ENCODE measurements at places on chromosomes 6 and 20.

GRCh38 chr20:49668181-49668877 lies 45.3 kb downstream of the B4GALT5 start:
- DNase-seq = no peak

- no peak for DNase-seq
Observed at GRCh38 chr20:21342656-21343345, 39.7 kb downstream of the XRN2 start.

- DNase-seq = no peak
Observed at GRCh38 chr20:44666066-44666465, 14.6 kb upstream of the ADA start.

- DNase-seq = no peak
Observed at GRCh38 chr6:75331151-75331550, 46.6 kb upstream of the TMEM30A start.

DNA sequence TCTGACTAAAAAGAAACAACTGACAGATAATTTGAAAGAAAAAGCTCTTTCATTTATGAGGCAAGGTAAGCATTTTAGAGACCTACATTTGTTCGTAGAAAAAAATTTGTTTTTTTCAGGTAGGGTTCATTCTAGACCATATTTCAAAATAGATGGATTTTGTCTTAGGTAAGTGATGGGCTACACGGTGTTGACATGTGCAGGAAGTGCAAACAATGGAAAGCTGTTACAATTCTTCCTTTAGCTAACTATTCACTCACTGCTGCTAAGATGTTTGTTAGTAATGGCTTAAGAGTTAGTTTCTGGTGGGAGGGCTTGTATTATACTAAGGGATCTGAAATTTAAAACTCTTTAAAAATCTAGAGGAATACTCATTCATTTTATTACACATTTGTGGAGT lies 96.7 kb downstream of the CD109 start:
- no peak for DNase-seq

GRCh38 chr6:104326173-104327001 lies 533.3 kb downstream of the HACE1 start:
- DNase-seq = no peak

- peak; percentile 69 for DNase-seq
Observed at GRCh38 chr20:53578492-53579222, 15.0 kb downstream of the ZNF217 start.

DNA sequence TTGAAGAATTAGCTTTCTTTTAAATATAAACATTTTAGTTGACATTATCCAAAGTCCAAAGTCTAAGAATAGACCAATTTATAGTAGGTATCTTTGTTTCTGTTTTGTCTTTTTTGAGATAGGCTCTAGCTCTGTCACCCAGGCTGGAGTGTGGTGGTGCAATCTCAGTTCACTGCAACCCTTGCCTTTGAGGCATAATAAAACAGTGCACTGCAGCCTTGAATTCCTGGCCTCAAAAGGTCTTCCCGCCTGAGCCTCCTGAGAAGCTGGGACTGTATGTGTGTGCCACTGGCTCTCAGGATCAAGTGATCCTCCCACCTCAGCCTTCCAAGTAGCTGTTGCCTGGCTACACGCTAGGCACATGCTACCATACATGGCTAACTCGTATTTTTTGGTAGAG lies 135.4 kb downstream of the REV3L start:
- DNase-seq = no peak

GRCh38 chr6:16200321-16200883 lies 38.0 kb upstream of the GMPR start:
- DNase-seq = no peak

DNA sequence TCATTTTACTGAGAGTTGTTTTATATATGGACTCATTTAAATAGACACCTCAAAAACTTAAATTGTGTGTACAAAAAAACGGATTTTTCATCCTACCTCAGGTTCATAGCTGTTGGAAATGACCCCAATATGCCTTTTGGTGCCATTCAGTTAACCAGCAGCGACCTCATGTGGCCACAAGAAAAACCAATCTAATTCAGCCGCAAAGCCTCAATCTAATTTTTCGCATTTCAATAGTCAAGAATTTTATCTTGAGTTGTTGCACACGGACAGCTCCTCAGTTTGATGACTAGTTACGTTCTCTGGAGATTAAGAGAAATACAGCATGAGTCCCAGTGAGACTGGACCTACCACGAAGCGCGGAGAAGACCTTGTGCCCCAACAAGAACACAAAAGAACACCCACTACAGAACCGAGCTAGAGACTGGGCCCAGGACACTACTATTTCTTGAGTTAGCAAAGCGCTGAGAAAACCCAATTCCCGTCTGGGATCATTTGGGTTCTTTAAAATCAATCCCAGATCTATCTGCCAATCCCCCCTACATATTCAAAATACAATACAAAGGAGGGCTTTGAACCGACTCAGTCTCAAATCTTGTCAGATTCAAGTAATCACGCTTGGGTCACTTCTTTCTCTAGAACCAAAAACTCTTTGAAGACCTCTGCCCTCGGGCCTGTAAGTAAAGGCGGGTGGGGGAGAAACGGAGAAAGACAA lies 1.1 kb downstream of the TCP11 start:
- DNase-seq = peak; percentile 52

GRCh38 chr6:123844011-123844410 lies 40.3 kb downstream of the NKAIN2 start:
- DNase-seq = no peak

GRCh38 chr6:29510746-29511300 lies 23.1 kb upstream of the MAS1L start:
- no peak for DNase-seq

DNA sequence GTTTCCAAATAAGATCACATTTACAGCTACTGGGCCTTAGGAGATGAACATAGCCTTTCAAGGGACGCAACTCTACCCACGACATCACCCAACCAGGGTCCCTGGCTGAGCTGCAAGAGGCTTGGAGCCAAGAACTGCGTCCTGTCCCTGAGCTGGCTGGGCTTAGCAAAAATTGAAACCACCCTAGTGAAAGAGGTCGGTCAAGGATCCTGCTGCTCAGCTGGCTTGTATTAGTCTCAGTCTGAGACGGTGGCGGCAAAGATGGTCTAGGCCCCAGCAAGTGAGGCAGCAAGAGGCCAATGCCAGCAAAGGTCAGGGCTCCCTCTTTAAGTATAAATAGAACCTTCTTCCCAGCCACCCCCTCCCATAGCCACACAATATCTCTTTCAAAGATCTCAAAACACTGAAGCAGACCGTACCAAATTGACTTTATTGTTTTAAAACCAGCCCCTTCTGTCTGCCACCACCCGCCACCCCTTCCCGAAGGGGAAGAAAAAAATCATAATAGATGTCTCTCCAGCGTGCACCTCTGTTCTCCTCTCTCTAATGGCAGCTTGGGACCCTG lies 140.5 kb downstream of the EYA2 start:
- no peak for DNase-seq

- DNase-seq = peak; percentile 11
Observed at GRCh38 chr6:125154761-125155135, 1.2 kb downstream of the TPD52L1 start.

DNA sequence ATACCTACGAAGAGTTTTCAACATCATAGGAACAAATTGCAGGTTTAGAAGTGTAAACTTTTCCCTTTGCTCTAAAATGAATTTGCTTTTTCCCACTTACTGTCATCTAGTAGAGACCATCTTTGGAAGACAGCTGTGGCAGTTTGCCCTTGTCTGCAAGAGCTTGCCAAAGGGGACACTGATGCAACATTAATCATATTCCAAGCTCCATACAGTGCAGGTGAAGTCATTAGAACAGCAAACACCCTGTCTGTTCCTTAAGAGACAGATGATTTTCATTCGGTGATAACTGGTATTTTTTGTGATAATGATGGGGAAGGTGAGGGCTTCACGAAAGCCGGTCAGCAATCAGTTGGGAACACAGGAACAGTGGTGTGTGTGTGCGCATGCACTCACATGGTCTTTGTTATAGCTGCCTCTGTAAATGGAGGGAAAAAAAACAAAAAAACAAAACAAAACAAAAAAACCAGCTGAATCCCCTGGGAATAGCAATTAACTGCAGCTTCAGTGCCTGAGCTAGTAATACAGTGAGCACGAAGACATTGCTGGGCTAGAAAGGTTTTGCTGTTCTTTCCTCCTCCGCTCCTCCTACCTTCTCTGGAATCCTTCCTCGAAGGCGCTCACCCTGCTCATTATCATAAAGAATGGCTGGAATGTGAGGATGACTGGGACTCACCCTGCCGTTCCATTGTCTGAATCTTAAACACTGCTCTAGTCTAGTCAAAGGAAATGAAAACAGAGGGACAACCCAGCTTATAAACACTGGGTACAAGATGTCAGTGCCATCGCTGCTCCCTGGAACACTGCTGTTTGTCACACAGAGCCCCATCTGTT lies 35.2 kb upstream of the KIF13A start:
- DNase-seq = no peak

GRCh38 chr6:25456249-25457040 lies 177.3 kb downstream of the CARMIL1 start:
- DNase-seq = no peak

- no peak for DNase-seq
Observed at GRCh38 chr6:44061375-44062104, 65.7 kb downstream of the MRPL14 start.

- DNase-seq = no peak
Observed at GRCh38 chr20:17878912-17879602, 89.5 kb downstream of the SNX5 start.

DNA sequence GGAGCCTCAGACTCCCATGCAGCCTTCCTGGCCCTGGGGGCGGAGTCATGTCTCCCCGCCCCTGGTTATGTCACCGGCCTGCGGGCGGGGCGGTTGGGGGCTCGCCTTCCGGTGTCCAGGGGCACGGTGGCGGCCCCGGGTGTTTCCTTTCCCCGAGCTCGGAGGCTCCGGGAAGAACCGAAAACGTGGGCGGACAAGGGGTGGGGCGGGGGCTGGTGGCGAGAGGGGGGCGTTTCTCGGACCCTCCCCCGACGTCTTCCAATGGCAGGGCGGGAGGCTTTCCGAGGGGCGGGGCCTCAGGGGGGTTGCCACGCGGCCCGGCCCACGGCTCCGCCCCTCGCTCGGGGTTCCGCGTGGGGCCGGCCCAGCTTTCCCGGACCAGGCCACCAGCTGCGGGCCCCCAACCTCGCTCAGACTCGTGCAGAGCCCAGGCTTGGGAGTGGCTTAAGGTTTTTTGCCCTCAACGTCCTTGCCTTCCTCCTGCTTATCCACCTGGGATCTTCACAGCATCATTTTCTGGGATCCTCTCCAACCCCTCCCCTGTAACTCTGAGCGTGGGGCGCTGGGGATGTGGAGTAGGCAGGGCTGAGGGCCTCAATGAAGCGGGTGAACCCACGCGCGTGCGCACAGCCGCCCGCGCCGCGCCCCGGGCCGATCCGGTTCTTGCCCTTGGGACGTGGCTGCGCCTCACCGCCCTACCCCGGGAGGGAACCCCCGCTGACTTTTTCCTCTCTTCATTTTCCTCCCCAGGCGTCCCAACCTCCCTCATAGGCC lies 2.1 kb upstream of the NRN1 start:
- peak; percentile 92 for DNase-seq

DNA sequence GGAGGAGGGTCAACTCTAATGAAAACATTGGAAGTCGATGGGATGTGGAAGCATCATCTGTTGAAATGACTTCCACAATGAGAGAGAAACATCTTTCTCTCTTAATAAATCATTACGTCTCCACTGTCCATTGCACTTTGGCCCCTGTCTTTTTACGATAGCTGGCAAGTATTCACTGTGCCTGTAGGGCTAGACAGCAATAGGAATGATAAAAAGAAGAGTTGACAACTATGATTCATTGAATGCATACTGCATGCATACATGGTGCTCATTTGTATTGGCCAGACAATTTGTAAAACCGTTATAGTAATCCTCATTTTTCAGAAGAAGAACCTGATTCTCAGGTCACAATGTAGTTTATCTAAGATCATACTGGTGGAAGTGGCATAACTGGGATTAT lies 220.3 kb downstream of the KCNQ5 start:
- no peak for DNase-seq

- no peak for DNase-seq
Observed at GRCh38 chr6:25576919-25577318, 75.1 kb upstream of the SCGN start.

- DNase-seq = no peak
Observed at GRCh38 chr20:31675828-31676608, 38.3 kb downstream of the COX4I2 start.

DNA sequence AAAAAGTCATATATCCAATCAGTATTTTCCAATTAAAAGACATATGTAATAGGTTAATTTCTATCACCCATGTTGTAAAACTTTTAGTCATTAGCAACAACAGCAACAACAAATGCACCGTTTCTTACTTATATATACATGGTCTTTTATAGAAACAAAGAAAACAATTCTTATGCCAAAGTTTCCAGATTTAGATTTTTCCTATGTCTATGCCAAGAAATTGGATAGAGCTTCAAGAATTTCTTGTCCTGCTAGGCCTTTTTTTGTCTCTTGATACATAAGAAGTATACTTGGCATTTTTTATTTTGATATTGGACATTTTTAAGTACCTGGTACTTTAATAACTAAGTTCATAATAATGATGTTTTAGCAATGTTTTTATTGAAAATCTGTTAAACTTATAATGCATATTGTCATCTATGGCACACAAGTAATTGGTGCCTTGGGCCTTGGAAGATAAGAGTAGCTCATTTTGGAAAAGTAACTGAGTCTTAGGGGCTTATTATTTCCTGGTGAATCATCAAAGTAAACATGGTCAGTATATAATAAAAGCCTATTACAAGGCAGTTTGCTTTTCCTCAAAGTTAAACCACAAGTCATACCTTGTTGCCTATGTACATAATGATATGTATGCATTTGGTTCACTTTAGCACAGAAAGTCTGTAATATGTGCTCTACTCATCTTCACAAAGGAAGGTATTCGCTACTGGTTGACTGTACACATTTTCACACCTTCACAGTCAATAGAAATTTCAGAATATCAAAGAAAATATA lies 10.1 kb upstream of the FRK start:
- no peak for DNase-seq

DNA sequence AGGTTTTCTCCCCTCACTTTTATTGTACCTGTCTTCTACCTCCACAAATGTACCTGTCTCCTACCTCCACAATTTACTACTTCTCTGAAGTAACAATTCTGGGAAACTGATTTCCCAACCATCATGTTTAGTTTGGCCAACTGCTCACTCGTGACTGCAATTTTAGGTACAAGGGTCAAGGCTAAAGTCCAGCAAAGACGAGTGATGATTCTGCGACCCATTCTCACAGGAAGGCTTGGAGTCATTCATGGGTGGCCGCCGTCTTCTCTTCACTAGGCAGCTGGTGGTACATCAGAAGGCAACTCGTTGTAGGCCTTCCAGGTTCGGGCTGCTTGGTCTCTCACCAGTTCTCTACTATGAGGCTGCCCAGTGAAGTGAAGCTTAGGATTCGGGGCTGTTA lies 483.8 kb upstream of the JARID2 start:
- DNase-seq = no peak

- no peak for DNase-seq
Observed at GRCh38 chr6:109461733-109462526, 6.4 kb upstream of the MICAL1 start.

Data from BE2C (cell line).